ENCODE measurements at places on chromosomes 5 and 9.

GRCh38 chr5:81183811-81184748, 49.0 kb upstream of the CKMT2 start:
- DNase-seq = no peak

DNA sequence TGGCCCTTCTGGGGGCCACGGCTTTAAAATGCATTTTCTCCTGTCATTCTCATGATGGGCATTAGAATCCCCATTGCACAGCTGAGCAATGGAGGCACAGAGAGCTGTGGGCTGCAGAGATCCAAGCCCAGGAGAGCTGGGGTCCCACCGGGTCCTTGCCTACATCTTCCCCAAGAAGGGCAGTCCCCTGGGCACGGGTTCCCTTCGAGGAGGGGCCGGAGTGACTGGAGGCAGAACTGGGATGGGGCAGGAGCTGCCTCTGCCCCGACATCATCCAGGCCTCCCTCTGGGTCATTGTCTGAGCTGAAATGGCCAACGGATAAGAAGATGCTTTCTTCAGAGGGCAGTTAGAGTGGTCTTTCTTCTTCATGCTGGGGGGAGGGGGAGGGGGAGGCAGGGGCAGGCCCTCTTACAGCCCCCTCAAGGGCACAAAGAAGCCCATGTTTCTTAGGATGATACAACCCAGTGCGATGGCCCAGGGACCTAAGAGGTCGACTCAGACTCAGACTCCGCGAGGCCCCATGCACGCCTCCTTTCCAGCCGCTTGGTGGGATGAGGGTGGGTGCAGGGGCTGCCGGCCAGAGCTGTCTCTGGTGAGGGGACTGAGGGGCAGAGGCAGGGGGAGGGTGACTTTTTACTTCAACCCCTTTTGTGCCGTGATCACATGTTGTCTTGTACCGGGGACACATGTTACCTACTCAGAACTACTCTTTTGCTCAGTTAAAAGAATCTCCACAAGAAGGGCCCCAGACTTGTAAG, 112.4 kb upstream of the IRX2 start:
- DNase-seq = no peak

DNA sequence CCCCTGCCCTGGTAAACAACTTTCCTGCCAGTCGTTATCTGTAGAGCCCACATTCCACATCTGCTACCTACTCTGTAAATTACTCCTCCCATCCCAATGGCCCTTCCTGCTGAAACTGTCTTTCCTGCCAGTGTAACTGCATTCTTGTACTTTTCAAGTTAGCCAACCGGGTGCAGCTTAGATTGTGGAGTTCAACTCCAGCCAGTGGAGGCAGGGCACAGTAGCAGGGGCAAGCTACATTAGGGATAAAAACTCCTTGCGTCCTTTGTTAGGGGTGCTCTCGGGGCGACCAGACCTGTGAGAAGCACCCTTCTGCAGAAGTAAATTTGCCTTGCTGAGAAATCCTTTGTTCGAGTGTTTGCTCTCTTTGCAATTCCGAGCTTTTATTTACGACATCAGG, 639.0 kb upstream of the TYRP1 start:
- DNase-seq = no peak

- peak; percentile 76 for DNase-seq
Measured at GRCh38 chr9:33620738-33621439, 96.8 kb downstream of the ANKRD18B start.

DNA sequence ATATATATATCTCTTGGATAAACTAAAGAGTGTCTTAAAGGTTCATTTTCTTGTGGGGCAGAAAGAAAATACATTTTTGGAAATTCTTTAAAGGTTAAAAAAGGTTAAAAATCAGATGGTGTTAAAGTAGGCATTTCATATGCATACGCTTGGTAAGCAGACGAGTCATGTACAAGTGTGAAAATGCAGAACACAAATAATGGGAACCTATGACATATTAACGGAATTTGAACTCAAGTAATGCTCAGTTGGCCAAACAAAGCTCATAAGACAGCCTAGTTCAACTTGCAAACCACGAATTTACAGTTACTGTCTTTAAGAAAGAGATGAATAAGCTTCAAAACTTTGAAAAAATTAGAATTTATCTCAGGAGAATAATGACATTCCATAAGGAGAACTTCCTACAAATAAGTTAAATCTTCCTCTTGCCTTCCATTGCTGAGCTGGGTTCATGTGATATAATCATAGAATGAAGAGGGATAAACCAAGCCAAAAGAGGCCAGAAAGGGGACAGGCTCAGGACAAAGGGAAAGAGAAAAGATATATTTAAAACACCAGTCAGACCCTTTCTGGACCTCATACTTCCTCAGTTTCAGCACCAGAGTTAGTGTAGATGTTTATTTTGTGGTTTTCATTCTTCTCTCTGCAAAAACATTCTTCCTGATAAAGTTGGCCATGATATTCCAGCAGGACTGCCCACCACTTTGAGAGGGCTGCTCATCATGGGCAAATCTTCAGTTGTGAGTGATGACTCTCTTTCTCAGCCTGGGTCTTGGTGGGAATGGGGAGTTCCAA, 256.7 kb upstream of the CD180 start:
- DNase-seq = no peak

DNA sequence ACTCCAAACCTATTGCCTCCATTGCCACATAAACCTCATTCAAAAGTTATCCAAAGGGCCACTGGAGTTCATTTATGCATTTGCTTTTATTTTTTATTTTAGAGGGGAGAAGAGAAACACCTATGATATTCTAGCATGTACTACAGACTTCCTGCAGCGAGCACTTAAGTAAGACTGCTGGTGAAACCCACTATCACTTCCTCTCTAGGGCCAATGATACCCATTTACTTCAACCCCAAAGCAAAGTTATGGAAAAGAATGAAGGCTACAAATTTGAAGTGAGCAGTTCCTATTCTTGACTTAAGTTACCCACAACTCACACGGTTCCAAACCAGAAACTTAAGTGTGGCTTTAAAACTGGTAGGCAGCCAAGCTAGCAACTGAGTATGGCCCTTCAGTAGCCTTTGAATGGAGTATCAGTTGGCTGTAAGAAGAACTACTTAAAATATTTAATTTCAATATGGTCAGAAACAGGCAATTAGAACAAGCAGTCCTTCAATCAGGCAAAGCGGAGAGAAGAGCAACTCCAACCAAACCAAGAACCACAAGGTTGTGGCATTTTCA, 94.1 kb downstream of the GPR21 start:
- no peak for DNase-seq

DNA sequence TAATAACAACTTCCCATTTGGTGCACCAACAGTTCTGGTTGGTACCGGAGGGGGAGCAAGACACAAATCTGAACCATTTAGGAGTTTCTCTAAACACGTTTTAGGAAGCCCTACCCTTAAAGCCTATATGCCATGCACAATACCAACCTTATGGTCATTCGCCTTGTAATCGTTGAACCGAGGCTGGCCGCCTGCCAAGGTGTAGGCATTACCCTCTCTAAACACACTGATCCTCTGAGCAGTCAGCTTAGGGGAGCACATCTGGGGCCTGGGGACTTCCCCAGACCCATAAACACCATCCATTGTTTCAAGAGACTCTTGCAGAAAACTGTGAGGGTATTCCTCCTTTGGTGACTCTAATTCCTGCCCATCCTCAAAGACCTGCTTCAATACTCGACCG, 328 bp downstream of the GRXCR2 start:
- DNase-seq = no peak

- no peak for DNase-seq
Measured at GRCh38 chr5:33417632-33418031, 23.1 kb upstream of the TARS1 start.

DNA sequence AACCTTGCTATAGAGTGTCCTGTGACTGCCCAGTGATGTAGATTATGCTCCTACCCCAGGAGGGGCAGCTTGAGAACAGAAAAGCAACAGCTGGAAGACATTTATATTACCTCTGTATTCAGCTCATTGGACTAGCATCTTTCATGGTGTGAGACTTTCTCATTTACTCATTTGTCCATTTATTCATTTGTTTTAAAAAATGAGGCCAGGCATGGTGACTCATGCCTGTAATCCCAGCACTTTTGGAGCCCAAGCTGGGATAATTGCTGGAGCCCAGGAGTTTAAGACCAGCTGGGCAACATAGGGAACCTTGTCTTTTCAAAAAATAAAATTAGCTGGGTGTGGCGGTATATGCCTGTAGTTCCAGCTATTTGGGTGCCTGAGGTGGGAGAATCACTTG, 130.0 kb upstream of the LHFPL2 start:
- DNase-seq = peak; percentile 65

DNA sequence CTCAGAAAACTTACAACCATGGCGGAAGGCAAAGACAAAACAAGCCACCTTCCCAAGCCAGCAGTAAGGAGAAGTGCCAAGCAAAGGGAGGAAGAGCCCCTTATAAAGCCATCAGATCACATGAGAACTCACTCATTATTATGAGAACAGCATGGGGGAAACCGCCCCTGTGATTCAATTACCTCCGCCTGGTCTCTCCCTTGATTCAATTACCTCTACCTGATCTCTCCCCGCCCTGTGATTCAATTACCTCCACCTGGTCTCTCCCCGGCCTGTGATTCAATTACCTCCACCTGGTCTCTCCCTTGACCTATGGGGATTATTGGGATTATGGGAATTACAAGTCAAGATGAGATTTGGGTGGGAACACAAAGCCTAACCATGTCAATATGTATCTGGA, 467.3 kb upstream of the FTMT start:
- no peak for DNase-seq

GRCh38 chr5:179795049-179795862, 1.5 kb downstream of the LTC4S start:
- DNase-seq = no peak

DNA sequence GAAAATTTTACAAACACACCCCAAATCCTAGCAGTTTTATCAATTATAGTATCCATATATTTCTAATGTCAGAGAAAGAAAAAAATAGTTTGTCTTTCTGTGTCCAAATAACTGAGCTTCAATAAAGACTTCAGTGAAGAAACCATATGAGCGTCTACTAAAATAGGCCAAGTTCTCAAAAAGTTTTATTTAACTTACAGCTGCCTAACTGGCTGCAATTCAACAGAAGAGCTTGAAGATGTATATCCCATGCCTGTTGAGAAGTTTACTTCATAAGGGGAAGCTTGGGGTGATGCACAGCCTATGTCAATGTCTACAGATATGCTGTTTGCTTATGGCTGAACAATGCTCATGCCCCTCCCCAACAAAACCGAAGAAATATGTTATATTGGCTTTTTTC, 43.7 kb upstream of the ELOVL7 start:
- DNase-seq = no peak

DNA sequence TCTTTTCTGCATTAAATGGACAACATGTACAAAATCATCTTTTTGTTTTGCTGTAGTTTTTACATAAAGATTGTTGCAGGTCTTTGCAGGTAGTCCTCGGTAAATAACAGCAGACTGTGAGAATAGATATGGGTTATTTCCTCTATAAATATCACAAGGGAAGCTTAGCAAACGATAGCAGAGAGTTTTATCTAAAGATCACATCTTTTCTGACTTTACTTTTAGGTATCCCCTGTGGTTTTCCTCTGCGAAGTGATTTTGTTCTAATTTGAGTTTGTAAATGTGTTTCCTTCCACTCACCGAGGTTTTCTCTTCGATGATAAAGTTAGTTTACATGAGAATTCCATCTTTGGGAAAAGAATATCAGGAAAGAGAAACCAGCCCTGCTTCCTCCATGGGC, 109.6 kb downstream of the EGFLAM start:
- no peak for DNase-seq

- no peak for DNase-seq
Measured at GRCh38 chr9:117882171-117882570, 178.0 kb downstream of the TLR4 start.

- DNase-seq = no peak
Measured at GRCh38 chr5:53965459-53965858, 344.9 kb downstream of the ARL15 start.

- no peak for DNase-seq
Measured at GRCh38 chr5:149079883-149080282, 17.0 kb upstream of the SH3TC2 start.

GRCh38 chr9:124306098-124306735, 48.5 kb downstream of the NEK6 start:
- DNase-seq = peak; percentile 86

DNA sequence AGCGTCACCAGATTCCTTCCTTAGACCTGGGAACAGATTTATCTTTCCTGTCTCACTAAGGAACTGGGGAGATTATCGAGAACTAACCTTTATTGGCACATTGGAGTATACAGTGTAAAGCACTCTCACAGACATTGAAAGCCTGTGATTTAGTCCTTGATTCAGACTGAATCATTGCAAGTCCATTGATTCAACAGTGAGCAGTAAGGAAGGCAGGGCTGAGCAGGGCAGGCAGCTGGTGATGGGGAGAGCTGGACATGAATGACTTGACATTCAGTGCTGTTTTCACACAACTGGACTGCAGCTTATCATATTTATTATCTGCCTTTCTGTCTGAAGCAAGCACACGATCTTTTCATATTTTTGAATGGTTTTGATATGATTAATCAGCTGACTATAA, 16.2 kb downstream of the ISOC1 start:
- DNase-seq = no peak

- DNase-seq = peak; percentile 41
Measured at GRCh38 chr5:2753452-2754420, 2.3 kb upstream of the IRX2 start.

- no peak for DNase-seq
Measured at GRCh38 chr5:166551384-166551783, 1740.1 kb upstream of the WWC1 start.

DNA sequence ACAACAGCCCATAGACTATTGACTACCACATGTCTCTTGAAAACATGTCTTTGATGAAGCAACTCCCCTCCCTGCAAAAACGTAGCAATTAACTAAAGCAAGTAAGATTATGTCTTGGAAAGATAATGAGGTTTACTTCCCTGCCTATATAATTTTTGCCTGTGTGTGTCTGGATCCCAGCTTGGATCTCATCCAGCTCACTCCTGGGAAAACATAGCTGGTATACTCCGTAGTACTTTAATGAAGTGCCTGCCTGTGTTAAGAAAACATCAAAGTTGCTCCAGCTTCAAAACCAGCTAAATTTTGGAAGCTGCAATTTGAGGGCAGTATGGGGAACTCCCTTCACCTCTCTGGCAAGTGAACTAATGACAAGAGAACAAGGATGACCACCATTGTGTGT, 182.6 kb upstream of the C9orf72 start:
- DNase-seq = no peak

DNA sequence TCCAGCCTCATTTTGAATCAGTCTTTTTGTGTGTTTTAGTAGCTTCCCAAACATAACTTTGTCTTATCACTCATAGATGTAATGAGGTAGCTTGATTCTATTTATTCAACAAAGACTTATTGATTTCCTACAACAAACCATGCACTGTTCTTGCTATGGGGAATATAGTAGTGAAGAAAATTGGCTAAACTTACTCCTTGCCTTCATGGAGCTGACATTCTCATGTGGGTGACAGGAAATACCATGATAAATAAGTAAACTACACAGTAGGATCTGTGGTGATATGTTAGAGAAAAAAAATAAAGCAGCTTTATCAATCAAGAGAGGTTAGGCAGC, 255.7 kb upstream of the TNC start:
- DNase-seq = no peak

DNA sequence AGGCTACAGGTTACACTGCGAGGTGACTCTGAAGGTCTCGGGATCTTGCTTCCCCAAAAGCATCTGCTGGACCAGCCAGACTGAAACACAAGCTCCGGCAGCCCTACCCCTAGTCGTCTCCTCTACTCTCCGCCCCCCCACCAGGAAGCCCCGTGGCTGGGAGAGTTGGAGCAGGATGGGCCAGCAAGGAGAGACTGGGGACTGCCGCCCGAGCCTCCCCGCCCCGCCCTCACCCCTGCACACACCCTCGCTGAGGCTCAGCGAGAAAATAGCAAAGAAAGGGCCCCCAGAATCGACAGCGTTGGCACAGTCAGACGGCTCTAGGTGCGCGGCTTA, 1.3 kb downstream of the TRIM7 start:
- no peak for DNase-seq

- DNase-seq = no peak
Measured at GRCh38 chr5:126143622-126144021, 279.6 kb upstream of the GRAMD2B start.
